ENCODE measurements at places on chromosomes 12 and 14.

DNA sequence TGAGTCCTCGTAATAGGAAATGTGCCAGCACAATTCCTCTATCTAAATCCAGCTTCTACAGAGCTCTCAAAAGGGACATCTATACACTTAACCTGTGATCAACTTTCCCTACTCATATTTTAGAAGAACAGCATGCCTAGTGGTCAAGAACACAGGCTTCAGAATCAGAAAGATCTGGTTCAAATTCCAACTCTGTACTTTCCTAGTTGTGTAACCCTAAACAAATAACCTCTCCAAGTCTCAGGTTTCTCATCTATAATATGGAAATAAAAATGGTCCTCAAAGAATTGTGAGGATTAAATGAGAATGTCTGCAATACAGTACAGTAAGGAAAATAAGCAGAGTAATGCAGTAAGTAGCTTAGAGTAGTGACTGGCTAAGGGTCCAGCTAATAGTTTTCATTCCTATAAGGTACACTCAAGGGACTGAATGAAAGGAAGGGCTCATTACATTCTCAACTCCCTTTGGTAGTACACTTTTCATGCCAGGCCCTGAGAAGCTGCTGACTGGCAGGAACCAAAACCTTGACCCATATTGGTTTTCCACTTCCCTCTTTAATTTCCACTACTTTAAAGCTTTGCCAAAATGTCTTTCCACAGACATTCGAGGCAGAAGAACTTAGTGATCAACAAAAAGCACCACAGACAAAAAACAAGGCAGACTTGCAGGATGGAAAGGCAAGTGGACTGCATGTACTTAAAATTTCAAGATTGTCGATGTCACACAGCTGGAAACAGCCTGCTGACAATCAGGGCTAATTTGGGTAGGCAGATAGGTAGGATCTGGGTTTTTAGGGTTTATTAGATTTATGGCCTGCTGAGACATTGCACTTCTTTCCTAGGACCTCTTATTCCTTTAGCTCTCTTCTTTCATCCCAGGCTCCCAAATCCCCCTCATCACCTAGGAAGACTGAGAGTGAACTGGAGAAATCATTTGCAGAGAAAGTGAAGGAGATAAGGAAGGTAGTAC is 4.3 kb downstream of the CCDC196 start:
- DNase-seq, result no peak

DNA sequence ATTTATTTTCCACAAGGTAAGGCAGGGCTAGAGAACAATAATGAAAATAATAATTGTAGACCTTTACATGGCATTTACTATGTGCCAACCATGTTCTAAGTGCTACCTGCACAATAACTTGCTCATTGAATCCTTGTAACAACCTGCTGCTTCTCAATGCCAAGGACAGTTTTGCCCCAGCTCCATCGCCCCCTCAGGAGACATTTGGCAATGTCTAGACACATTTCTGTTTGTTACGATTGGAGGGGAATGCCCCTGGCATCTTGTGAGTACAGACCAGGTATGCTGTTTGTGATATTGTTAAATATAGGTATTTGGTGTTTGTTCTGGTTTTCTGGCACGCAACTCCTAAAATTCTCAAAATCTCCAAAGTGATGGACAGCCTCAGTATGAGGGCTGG is 8.1 kb upstream of the ATXN2 start:
- no peak for DNase-seq

DNA sequence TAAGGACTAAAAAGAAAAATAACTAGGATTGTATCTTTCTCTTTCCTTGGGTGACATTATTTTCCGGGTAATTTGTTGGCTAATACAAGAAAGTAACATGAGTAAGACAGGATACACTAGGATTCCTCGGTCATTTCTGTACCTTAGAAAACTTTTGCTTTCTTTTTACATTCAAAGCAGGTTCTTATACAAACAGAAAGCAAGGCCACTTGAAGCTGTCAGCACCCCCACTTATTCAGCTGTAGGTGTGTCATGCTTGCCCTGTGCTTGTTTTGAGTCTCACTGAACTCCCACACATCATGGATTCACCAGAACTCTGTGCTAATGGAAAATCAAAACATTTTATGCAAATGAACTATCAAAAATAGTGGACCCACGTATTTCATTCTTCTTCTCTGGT is 266.8 kb upstream of the CLEC14A start:
- no peak for DNase-seq

DNA sequence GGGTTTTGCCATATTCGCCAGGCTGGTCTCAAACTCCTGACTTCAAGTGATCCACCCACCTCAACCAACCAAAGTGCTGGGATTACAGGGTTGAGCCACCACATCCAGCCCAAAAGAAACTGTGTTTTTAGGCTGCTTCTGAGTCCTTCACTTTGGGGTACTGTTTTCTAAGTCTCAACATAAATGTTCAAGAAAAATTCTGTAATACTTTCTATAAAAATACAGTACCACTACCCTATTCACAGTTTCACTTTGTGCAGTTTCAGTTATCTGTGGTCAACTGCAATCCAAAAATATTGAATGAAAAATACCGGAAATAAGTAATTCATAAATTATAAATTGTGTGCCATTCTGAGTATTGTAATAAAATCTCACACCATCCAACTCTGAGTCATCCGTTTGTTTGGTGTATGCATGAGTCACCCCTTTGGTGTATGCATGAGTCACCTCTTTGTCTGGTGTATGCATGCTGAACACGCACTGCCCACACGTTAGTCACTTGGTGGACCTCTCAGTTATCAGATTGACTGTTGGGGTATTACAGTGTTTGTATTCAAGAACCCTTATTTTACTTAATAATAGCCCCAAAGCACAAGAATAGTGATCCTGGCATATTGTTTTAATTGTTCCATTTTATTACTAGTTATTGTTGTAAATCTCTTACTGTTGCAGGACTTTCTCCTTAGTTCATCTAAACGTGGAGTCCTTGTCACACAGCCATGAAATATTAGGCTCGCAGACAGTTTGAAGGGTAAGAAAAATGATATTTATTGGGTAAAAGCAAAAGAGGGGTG is 190.2 kb downstream of the FSCB start:
- DNase-seq, result no peak

GRCh38 chr12:47941871-47942613 is 21.4 kb upstream of the TMEM106C start:
- DNase-seq, result no peak

DNA sequence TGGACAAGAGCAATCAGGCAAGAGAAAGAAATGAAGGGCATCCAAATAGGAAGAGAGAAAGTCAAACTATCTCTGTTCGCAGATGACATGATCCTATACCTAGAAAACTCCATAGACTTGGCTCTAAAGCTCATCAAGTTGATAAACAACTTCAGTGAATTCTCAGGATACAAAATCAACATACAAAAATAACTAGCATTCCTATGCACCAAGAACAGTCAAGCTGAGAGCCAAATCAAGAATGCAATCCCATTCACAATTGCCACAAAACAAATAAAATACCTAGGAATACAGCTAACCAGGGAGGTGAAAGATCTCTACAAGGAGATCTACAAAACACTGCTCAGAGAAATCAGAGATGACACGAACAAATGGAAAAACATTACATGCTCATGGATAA is 417.5 kb upstream of the ATP2B1 start:
- no peak for DNase-seq

GRCh38 chr12:27206801-27207502 is 37.1 kb upstream of the STK38L start:
- no peak for DNase-seq

GRCh38 chr14:49641697-49642129 is 6.7 kb upstream of the DNAAF2 start:
- no peak for DNase-seq

DNA sequence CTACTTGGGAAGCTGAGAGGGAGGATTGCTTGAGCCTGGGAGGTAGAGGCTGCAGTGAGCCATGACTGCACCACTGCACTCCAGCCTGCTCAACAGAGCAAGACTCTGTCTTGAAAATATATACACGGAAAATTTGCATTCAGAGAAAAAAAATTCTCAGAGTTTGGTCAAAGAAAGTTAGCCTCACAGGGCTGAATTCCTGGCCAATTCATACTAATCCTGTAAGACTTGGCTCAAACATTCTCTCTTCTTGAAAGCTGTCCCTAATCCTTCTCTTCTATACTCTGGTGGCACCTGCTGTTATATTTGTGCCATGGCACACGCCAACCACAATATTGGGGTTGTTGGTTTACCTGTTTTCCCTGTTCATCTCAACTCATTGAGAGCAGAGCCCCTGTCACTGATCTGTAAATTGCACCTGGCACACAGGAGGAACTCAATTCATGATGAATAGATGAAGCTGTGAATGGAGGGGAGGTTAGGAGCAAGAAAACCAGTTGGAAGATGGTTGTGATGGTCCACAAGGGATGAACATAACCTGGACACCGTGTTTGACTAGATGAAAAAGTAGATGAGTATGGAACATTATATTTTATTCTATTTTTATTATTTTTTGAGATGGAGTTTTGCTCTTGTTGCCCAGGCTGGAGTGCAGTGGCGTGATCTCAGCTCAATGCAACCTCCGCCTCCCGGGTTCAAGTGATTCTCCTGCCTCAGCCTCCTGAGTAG is 36.8 kb upstream of the SPTSSA start:
- DNase-seq, result no peak

DNA sequence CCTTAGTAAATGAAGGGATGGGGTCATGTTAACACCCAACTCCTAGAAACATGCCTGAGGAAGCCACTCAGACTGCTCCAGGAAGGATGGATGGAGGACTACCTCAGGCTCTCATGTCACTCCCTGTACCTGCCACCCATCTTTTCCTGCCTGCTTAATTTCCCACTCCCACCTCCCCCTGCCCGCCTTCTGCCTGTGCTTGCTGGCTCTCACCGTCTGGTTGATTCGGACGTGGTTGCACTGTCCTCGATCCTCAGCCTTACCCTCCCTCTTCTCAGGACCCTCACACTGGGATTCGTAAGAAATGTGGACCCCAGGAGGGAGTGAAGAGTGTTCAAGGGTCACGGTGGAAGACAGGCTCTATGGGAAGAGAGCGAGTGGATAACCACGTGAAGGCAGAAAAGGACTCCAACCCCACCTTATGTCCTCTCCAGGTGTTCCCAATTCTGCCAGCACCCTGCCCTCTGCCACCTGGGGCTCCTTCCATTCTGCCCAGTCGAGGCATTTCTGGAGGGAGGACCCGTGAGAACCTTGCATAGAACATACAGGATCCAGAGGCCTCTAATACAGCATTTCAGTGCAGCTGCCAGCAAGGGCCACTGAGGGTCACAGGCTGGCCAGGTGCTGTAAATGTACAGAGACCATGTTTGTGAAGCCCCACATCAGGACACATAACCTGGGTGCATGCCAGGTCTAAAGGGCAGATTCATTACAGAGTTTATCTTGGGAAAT is 12.9 kb downstream of the ITGB7 start:
- DNase-seq, result no peak

- DNase-seq, result no peak
Measured at GRCh38 chr12:47156167-47156736, 76.5 kb upstream of the AMIGO2 start.

- DNase-seq, result no peak
Measured at GRCh38 chr14:50395448-50395847, 1.2 kb downstream of the CDKL1 start.

- no peak for DNase-seq
Measured at GRCh38 chr14:79515158-79515557, 696.1 kb downstream of the DIO2 start.

GRCh38 chr14:75370416-75371205 is 57.2 kb upstream of the JDP2 start:
- DNase-seq, result no peak

- no peak for DNase-seq
Measured at GRCh38 chr14:58826845-58827686, 189.3 kb downstream of the DACT1 start.

- DNase-seq, result no peak
Measured at GRCh38 chr12:64937452-64937851, 113.0 kb downstream of the TBC1D30 start.

DNA sequence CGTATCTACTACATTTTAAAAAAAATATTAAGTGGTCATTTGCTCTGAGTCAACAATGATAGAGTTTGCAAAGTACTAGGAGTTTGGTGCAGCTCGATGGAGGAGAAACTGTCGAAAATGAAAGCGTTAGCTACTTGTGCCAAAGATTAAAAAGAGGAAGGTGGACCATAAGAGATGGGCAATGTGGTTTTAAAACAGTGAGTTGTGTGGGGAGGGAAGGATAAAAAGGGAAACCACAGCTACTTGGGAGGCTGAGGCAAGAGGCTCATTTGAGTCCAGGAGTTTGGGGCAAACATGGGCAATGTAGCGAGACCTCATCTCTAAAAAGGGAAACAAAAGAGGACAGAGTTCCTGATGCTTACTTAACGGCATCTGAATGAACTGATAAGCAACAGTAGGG is 18.2 kb upstream of the STRAP start:
- DNase-seq, result no peak

- no peak for DNase-seq
Measured at GRCh38 chr14:59132796-59133494, 55.5 kb upstream of the DAAM1 start.

DNA sequence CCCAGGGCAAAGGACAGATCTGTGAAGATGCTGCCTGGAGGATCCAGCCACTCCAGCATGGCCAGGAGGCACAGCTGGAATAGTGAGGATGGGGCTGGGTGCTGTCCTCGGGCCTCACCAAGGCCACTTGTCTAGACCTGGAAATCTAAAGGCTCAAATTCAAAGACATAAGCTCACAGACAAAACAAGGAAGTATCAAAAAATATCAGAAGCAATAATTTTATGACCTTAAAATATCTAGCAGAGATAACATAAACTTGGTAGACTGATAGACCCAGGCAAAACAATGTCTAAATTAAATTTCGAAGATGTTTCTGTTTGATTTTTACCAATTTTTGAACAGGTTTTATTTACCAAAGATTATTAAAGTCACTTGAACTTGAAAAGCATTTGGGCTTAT is 22.6 kb upstream of the MMP19 start:
- no peak for DNase-seq
